ENCODE measurements at places on chromosomes 1 and 21. TPM values are rescaled to one million over a fixed set of nuclear protein-coding genes. Genes with fewer than 3 reads are reported as not detected.

DNA sequence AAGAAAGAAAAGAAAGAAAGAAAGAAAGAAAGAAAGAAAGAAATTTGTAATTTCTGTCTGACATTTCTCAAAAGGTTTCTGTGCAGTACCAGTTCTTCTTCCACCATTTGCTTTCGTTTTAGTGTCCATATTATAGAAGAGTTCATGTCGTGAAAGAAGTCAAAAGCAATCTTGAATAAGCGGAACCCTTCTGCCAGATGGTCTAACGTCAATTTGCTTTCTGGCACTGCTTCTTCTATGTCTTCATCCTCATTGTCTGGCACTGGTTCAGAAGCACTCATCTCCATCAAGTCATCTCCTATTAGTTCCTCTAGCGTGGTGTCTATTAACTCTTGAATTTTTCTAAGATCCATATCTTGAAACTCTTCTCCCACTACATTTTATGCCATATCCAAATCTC lies 170.0 kb upstream of the KCTD3 start:
- no peak for DNase-seq
- H3K27me3 ChIP-seq, result no peaks in the 10 kb centered on the region
- H3K4me1 ChIP-seq, result no peaks in the 10 kb centered on the region
- H3K36me3 ChIP-seq, result no peaks in the 10 kb centered on the region
- H3K4me3 ChIP-seq, result no peak overlapping the region
- no peak overlapping the region for H3K27ac ChIP-seq

- no peaks in the 10 kb centered on the region for H3K27me3 ChIP-seq
- no peak for DNase-seq
- peaks cover 55% of the 10 kb centered on the region for H3K4me1 ChIP-seq
- H3K4me3 ChIP-seq, result no peak overlapping the region
- no peaks in the 10 kb centered on the region for H3K36me3 ChIP-seq
- H3K27ac ChIP-seq, result peak overlapping the region; percentile 48
These were observed 50.6 kb upstream of the LYST start for GRCh38 chr1:235917267-235917811.

DNA sequence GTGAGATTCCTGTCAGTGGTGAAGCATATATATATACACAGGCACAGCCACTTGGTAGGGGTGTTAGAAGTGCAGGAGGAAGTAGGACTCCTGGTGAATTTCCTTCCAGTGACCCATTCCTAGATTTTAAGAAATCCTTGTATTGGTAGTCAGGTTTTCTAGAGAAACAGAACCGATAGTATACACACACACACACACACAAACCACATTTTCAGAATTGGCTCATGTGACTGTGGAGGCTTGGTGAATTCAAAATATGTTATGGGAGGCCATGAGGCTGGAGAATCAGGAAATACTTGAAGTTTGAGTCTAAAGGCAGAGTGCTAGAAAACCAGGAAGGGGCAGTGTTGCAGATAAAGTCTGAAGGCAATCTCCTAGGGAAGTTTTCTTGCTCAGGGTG lies 114.2 kb downstream of the FCRL5 start:
- H3K27ac ChIP-seq, result no peak overlapping the region
- no peaks in the 10 kb centered on the region for H3K27me3 ChIP-seq
- H3K4me3 ChIP-seq, result no peak overlapping the region

- H3K4me1 ChIP-seq, result peaks cover 8% of the 10 kb centered on the region
- no peaks in the 10 kb centered on the region for H3K27me3 ChIP-seq
- peaks cover 2% of the 10 kb centered on the region for H3K36me3 ChIP-seq
These were observed 9.4 kb downstream of the MORN1 start for GRCh38 chr1:2381741-2382620.

DNA sequence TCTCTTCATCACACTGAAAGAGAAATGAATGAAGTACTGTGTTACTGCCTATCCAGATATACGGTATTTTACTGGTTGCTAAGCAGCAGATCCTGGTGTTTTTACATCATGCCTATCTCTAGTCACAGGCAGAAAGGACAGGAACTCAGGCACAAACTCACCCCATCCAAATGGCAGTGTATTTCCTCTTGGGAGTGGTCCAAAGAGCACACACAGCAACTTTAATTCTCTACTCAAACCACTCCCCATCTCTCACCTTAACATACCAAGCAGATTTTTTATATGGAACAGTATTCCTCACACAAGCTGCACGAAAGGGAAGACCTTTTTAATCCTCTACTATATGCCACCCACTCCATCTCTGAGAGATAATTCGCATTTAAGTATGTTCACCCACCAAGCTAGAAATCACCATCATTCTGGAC lies 27.3 kb downstream of the EIF4G3 start:
- H3K27me3 ChIP-seq, result no peaks in the 10 kb centered on the region
- H3K4me3 ChIP-seq, result no peak overlapping the region
- peak overlapping the region; percentile 31 for H3K27ac ChIP-seq
- no peaks in the 10 kb centered on the region for H3K4me1 ChIP-seq
- DNase-seq, result no peak

- no peak for DNase-seq
- H3K4me1 ChIP-seq, result peaks cover 16% of the 10 kb centered on the region
- H3K27ac ChIP-seq, result peak overlapping the region; percentile 52
- H3K36me3 ChIP-seq, result no peaks in the 10 kb centered on the region
These were observed 4.9 kb upstream of the B4GALT3 start for GRCh38 chr1:161182214-161182613.

GRCh38 chr1:242736611-242737010 lies 212.1 kb upstream of the PLD5 start:
- no peaks in the 10 kb centered on the region for H3K36me3 ChIP-seq
- H3K27ac ChIP-seq, result no peak overlapping the region
- no peak for DNase-seq
- H3K4me1 ChIP-seq, result no peaks in the 10 kb centered on the region
- H3K4me3 ChIP-seq, result no peak overlapping the region

DNA sequence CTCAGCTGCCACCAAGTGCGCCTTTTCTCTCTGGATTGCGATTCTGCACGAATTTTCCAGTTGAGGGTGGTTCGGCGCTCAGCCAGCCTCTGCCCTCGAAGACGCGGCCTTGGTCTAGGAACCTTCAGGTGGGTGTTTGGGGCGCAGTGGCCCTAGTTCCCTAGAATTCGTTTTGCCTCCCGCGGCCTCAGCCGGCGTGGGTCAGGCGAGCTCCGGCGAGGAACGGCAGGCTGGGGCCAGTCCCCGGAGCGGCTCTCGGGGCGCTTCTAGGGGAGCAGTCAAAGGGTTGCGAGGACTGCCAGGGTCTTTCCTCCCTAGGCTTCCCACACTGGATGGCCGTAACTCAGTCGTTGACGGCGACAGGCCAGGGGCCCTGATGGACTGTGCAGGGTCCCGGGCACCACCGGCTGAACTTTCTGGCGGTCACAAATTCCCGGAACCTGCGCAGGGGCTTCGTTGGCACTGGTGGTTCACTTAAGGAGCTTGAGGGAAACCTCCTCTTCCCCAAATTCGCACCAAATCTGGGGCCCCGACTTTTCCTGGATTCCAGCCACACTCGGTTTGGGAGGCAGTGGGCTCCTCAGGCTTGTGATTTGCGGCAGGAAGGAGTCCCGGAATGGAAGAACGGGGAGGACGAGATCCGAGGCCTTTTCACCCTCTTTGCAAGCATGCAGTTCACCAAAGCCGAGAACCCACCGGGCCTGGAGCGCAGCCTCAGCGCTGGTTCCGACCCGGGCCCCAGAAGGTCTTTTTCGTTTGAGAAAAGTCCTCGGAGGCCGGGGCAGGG lies 1.2 kb downstream of the DMBX1 start:
- H3K36me3 ChIP-seq, result no peaks in the 10 kb centered on the region
- DNase-seq, result no peak
- H3K27me3 ChIP-seq, result peaks cover 92% of the 10 kb centered on the region
- peaks cover 2% of the 10 kb centered on the region for H3K4me1 ChIP-seq

GRCh38 chr1:155063550-155064110 lies at the start of gene EFNA4:
TSS of gene EFNA4 (plus strand) at chr1:155063740. CDS start at chr1:155063824, 84 bp downstream.
- peaks cover 55% of the 10 kb centered on the region for H3K27me3 ChIP-seq
- peaks cover 10% of the 10 kb centered on the region for H3K4me1 ChIP-seq
- H3K27ac ChIP-seq, result peak within 1 kb of the TSS; percentile 69
- H3K4me3 ChIP-seq, result peak within 1 kb of the TSS; percentile 56

GRCh38 chr21:26834181-26834905 lies 10.9 kb downstream of the ADAMTS1 start:
- no peaks in the 10 kb centered on the region for H3K27me3 ChIP-seq
- DNase-seq, result no peak
- no peak overlapping the region for H3K4me3 ChIP-seq
- H3K4me1 ChIP-seq, result peaks cover 4% of the 10 kb centered on the region
- H3K27ac ChIP-seq, result no peak overlapping the region
- no peaks in the 10 kb centered on the region for H3K36me3 ChIP-seq

GRCh38 chr1:64426681-64427080 lies 43.2 kb upstream of the CACHD1 start:
- no peak for DNase-seq
- H3K4me3 ChIP-seq, result no peak overlapping the region
- no peak overlapping the region for H3K27ac ChIP-seq
- no peaks in the 10 kb centered on the region for H3K27me3 ChIP-seq

DNA sequence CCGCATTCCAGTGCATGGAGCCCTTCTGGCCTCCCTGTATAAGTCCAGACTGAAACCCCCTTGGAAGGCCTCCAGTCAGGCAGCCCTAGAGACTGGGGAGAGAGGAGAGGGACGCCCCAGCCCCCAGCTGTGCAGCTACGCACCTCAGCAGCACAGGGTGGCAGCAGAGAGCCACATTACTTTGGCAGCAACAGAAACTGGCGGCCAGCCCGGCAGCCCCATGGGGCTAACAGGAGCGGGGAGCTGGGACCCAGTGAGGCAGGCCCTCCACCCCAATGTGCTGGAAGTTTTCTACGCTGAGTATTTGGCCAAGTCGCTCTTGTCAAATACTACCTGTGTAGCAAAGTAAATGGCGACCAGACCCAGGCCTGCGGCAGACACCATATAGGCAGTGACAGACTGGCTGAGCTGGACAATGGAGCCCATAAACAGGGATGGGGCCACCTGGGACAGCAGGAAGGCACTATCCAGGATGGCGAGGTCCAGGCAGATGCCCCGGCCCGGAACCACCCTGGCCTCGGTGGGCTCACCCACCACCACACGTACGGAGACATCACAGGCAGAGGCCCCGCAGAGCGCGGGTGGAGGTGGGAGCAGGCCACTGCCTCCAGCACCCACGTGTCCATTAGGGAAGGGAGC lies 21.2 kb downstream of the SLC45A3 start:
- no peak overlapping the region for H3K4me3 ChIP-seq
- peak; percentile 52 for DNase-seq
- no peaks in the 10 kb centered on the region for H3K4me1 ChIP-seq
- H3K27ac ChIP-seq, result no peak overlapping the region
- H3K36me3 ChIP-seq, result no peaks in the 10 kb centered on the region
- no peaks in the 10 kb centered on the region for H3K27me3 ChIP-seq

GRCh38 chr1:172343240-172344160 lies 77.0 kb upstream of the C1orf105 start:
- no peak overlapping the region for H3K27ac ChIP-seq
- H3K27me3 ChIP-seq, result no peaks in the 10 kb centered on the region
- H3K4me3 ChIP-seq, result no peak overlapping the region
- DNase-seq, result no peak
- H3K36me3 ChIP-seq, result no peaks in the 10 kb centered on the region

DNA sequence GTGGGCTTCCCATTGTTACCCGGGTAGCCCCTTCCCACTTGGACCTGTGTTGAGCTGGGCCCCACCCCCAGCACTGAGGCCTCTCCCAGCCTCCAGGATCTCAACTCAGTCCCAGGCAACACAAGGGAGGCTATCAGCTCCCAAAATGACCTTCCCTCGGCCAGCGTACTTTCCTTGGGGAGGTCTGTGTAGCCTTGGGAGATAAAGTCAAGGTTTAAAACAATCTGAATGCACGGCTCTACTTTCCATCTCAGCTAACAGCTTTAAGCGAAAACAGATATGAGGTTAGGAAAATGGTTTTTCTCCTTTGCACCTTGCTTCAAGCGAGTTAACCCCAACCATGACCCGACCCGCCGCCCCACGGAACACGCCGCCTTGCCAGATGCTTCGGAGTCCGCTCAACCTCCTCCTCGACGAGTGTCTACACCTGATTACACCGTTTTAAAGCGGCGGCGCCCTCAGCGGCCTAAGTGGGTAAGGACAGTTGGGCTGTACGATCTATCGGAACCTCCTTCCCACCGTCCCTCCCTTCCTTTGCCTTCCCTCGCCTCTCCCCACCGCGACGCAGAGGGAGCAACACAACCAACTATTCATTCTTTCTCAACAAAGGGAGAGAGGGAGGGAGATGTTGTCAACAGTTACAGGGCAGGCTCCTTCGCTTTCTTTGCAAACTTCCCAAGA lies 1.1 kb downstream of the BCAR3 start:
- DNase-seq, result no peak
- peak overlapping the region; percentile 44 for H3K4me3 ChIP-seq
- H3K27me3 ChIP-seq, result peaks cover 21% of the 10 kb centered on the region
- H3K4me1 ChIP-seq, result peaks cover 6% of the 10 kb centered on the region
- H3K27ac ChIP-seq, result peak overlapping the region; percentile 8

GRCh38 chr1:63498106-63498505 lies 24.9 kb downstream of the ITGB3BP start:
- H3K4me1 ChIP-seq, result no peaks in the 10 kb centered on the region
- no peak overlapping the region for H3K4me3 ChIP-seq
- DNase-seq, result no peak
- no peak overlapping the region for H3K27ac ChIP-seq
- no peaks in the 10 kb centered on the region for H3K27me3 ChIP-seq

DNA sequence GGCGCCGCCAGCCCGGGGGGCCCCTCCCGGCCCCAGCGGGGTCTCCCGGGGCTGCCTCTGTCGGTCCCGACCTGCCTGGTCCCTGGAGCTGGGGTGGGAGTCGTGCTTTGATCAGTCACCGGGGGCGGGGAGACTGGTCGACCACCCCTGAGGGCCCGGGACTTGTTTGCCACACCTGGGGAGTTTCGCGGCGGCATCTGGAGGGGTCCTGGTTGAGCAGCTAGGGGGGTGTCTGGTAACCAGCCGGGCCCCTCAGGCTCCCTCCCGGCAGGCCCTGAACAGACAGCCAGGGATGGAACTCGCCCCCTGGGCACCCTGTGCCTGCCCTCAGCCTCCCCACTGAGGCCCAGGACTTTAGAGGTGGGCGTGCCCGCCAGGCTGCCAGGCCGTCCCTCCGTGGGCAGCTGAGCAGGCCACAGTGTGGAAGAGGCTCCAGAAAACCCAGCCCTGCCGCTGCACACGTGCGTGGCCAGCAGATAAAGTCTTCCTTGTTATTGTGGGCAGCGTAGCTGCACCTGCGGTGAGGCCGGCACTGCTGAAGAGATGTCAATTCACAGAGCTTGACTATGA lies 13.3 kb upstream of the SAMD11 start:
- no peaks in the 10 kb centered on the region for H3K36me3 ChIP-seq
- H3K4me3 ChIP-seq, result no peak overlapping the region
- H3K27me3 ChIP-seq, result peaks cover 31% of the 10 kb centered on the region
- H3K4me1 ChIP-seq, result peaks cover 6% of the 10 kb centered on the region

DNA sequence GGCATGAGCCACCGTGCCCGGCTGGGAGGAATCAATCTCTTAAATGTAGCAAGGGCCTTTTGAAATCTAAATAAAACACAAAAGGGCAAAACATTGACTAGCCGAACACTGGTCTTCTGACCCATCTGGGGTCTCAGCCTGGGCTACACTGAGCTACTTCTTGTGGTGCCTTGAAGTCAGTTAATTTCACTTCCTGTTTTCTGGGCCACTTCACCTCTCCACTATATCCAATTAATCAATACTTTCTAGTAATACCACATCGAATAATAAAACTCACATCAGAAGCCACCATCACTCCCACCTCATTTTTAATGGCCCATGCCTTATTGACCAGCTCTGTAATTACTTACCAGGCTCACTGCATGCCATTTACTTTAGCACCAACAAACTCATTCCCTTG lies 138.0 kb upstream of the SAMSN1 start:
- no peak overlapping the region for H3K4me3 ChIP-seq
- no peaks in the 10 kb centered on the region for H3K36me3 ChIP-seq
- H3K4me1 ChIP-seq, result no peaks in the 10 kb centered on the region
- no peak for DNase-seq
- H3K27me3 ChIP-seq, result no peaks in the 10 kb centered on the region
- H3K27ac ChIP-seq, result no peak overlapping the region

The RGSL1 gene
- total RNA-seq, result not detected

The HSD17B7 gene
- 10.9 TPM for total RNA-seq

The RAD54L gene
- 9.2 TPM for total RNA-seq

The PGBD5 gene
- 2.1 TPM for total RNA-seq

The OLIG2 gene
- 0.05 TPM for total RNA-seq

Measured in thymus (tissue), 14 donors.